Spleen (tissue), 13 donors: ENCODE measurements at places on chromosomes 7 and 10. TPM values are rescaled to one million over a fixed set of nuclear protein-coding genes. Genes with fewer than 3 reads are reported as not detected.

- DNase-seq: no peak
These were observed 12.9 kb upstream of the VIM start for GRCh38 chr10:17214971-17215781.

DNA sequence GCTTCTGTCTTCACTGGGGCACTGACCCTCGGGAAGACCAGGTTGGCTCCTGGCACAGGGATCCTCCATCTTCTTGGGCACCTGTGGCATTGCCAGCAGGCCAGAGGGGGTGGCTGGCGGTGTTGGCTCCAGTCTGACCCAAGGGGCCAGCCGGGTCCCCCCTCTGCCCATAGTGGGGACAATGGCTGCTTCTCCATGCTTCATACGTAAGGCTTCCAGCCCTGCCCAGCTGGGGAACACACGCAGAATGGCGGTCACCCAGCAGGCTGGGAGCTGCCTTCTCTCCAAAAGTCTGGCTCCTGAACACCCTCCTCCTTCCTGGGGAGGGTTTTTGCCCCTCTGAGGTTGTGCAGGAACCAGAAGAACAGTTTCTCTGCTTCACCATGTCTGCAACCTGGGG lies 106.8 kb downstream of the NEURL1 start:
- no peak for DNase-seq

GRCh38 chr10:102227050-102227449 lies 951 bp downstream of the ELOVL3 start:
- no peak for DNase-seq

- peak; percentile 92 for DNase-seq
These were observed 1.3 kb downstream of the GUSB start for GRCh38 chr7:65980478-65981250.

GRCh38 chr7:39464350-39465054 lies 101.7 kb upstream of the YAE1 start:
- no peak for DNase-seq

DNA sequence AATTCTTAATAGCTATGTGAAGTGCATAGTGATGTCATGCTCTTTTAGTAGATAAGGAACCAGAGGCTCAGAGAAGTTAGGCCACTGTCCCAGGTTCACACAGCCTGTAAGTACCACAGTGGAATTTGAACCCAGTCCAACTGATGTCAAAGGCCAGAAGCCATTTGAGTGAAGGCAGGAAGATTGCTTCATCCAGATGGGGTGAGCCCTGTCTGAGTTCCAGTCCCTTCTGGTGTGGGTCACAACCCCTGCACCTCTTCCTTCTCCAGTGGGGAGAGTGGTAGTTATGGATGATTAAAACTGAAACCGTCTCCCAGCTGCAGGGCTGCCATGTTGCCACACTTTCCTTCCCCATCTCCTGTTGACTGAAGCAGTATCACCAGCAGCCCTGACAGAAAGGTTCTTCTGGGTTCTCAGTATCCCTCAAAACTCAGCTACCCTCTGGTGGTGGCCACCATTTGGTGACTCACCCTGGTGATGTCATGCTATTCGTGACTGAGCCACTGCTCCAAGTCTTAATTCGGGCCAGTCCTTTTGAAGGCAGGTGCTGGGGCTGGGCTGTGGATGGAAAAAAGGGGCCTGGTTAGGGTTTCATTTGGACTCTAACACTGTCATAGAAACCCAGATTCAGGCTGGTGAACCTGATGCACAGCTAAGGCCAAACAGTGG lies 1.5 kb upstream of the C10orf95 start:
- no peak for DNase-seq

DNA sequence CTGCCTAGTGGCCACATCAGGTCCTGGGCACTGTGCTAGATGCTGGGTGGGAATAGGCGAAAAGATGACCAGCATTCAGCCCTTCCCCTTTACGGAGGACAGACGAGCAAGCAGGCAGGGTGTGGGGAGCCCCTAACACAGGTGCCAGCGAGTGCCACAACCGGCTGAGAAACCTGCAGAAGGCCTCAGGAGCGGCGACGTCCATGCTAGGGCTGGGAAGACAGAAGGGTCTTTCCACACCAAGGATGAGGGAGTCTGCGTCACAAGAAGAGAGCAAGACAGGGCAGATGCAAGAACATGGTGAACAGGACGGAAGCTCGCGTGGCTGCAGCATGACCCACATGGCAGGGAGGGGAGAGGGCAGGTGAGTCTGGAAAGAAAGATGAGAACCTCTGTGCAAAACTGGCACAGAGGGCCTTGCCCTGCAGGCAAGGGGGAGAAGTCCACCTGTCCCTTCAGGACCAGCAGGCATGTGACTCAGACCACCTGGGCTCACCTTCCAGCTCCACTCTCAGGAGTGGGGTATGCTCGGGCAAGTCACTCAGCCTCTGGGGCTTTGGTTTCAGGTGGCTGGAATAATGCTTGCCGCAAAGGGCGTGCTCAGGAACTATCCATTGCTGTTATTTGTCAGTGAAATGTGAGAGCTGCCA lies 36.6 kb downstream of the KCNH2 start:
- DNase-seq: no peak

- no peak for DNase-seq
These were observed 57.6 kb upstream of the CROT start for GRCh38 chr7:87287738-87288341.

The MOGAT3 gene
- not detected for polyA plus RNA-seq

DNA sequence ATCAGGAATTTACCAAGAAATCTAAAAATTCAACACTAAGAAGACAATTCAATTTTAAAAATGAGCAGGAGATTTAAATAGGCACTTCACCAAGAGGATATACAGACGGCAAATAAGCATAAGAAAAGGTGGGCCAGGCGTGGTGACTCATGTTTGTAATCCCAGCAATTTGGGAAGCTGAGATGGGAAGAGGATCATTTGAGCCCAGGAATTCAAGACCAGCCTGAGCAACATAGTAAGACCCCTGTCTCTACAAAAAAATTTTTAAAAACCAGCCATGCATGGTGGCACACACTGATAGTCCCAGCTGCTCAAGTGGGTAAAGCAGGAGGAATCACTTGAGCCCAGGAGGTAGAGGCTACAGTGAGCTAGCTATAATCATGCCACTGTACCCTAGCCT lies 3.5 kb upstream of the AKR1D1 start:
- no peak for DNase-seq

DNA sequence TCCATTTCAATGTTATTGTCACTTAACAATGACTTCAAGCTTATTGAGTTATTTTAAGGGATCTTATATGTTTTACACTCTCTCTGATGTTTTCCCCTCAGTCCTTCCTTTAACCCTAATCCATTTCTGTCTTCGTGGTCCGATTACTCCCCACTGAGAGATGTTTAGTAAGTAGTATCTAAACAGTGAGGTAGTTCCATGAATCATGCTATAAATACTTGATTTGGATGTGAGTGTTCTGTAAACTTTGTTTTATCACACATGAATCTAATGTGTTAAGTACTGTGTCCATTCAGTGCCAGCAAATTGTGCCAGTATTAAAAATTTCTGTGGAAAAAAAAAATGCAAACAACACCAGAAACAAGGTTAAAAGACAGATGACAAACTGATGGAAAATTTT lies 18.6 kb downstream of the RPP30 start:
- DNase-seq: no peak

DNA sequence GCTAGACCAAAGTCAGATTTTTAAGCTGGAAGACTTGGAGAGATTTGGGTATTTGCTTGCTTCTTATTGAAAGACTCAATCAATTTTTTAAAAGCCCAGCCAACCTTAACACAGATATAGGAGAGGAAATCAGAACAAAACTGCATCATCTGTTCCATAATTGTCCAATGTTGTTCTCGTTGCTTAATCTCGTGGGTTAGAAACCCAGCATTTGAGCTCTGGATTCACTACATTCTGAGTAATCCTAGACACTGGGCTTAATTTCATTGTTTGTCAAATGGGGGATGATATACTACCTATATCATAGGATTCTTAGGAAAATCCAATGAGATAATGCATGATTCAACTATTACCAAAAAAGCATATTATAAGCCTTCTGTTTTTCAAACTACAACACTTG lies 48.9 kb downstream of the CALD1 start:
- no peak for DNase-seq

The CFTR gene
- polyA plus RNA-seq: 0.03 TPM

DNA sequence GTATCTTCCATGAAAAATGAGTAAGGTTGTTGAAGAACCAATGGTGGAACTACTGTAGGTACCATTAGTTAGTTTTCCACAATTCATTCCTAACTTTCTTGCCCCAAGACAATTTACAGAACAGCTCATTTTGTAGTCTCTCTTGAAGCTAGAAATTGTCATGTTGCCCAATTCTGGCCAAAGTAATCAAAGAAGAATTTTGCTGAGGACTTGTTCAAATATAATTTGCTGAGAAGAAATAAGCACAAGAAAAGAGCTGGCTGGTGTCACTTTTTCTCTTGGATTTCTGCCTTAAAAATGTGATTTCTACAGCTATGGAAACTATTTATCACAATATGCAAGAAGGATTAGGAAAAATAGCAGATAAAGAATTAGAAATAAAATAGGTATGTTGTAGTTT lies 199.2 kb upstream of the SEMA3A start:
- no peak for DNase-seq

DNA sequence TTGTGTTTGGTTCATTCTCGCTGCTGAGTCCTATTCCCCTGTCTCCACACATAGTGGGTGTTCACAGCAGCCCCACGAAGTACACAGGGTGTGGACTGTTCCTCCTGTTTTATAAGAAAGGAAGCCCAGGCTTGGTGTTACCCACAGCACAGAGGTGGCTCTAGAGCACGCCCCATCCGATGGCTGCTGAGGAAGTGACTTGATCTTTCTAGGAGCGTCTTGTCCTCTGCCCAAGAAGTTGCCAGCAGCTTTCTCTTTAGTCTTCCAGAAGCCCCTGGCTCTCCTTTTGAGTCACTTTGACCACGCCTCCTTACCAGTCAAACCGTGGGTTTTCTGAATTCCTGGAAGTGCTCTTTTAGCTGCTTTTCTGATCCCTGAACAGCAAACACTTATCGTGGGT lies 94.0 kb downstream of the GRK5 start:
- DNase-seq: peak; percentile 91

The C10orf53 gene
- not detected for polyA plus RNA-seq

GRCh38 chr10:1736972-1737221 lies 428 bp downstream of the ADARB2 start:
- no peak for DNase-seq

DNA sequence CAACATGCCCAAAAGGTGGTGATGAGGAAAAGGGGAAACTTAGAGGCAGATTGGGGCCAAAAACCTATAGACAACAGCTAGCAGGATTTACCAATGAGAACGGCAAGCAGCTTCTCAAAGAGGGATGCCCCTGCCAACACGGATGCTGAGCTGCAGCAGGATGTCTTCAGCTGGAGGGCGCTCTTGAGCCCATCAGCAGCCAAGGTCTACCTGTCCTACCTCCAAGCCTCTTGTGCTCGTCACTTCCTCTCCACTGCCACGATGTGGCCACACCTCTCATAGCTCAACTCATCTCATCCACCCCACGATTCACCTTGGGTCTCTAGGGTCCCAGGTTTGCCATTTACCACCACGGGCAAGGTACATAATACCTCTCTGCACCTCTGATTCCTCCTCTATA lies 36.5 kb downstream of the DLG5 start:
- no peak for DNase-seq

- DNase-seq: no peak
These were observed 3.4 kb upstream of the LFNG start for GRCh38 chr7:2516194-2516555.

GRCh38 chr10:34864149-34865067 lies 49.3 kb upstream of the PARD3 start:
- no peak for DNase-seq

The SMO gene
- polyA plus RNA-seq: 1.6 TPM

- DNase-seq: no peak
These were observed 42.1 kb upstream of the NOBOX start for GRCh38 chr7:144445590-144445989.

The UPK3B gene
- polyA plus RNA-seq: 0.21 TPM

GRCh38 chr10:126124668-126125349 lies 228.4 kb downstream of the FANK1 start:
- DNase-seq: no peak

DNA sequence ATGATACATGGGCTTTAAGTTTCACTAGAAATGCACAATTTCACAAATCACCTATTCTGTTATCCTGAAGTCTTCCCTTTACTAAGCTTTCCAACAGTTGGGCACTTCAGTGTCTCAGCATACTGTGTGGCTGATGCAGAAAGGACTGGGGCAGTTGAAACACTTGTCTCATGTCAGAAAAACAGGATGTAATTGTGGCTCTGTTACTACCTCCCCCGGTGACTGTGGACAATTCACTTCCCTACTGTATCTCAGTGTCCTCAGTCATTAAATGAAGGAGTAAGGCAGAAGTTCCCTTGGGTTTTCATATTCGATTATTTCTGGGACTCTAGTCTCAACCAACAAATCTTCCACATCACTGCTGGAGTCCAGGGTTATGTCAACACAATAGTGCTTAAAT lies 17.9 kb downstream of the ANKRD22 start:
- no peak for DNase-seq

GRCh38 chr10:43226441-43226840 lies 40.4 kb downstream of the RASGEF1A start:
- no peak for DNase-seq

DNA sequence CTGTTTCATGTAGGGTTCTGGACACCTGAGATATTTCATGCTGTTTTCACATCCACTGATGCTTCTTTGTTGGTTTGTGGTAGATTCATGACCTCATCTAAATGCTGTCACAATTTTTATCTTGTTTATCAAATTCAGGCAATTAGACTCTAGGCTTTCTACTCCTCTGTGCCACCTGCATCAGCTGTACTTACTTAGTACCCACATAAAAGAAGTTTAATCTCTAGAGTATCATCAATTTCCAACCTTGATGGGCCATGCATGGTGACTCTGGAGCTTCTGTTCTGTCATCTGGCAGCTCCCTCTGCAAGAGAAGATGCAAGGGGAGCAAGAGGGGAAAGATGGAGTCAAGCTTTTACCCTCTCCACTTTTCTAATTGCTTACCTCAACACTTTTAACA lies 195.9 kb upstream of the VWC2 start:
- DNase-seq: no peak
